ENCODE measurements at places on chromosomes 12 and 14.
A peak's percentile ranks its signal among the peaks of the same experiment; 100 is the strongest.

DNA sequence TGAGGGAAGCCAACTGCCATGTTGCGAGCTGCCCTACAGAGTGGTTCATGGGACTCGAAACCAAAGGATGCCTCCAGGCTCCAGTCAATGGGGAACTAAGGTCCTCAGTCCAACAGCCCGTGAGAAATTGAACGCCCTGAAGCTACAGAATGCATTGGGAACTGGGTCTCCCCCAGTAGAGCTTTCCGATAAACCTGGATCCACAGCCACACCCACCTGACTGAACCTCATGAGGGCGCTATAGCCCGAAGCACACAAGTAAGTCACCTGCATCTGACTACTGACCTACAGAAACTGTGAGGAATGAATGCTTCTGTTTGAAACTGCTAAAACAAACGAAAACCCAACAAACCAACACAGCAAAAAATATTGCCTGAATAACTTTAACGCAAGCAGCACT, 1297.7 kb downstream of the AACS start:
- DNase-seq = no peak

DNA sequence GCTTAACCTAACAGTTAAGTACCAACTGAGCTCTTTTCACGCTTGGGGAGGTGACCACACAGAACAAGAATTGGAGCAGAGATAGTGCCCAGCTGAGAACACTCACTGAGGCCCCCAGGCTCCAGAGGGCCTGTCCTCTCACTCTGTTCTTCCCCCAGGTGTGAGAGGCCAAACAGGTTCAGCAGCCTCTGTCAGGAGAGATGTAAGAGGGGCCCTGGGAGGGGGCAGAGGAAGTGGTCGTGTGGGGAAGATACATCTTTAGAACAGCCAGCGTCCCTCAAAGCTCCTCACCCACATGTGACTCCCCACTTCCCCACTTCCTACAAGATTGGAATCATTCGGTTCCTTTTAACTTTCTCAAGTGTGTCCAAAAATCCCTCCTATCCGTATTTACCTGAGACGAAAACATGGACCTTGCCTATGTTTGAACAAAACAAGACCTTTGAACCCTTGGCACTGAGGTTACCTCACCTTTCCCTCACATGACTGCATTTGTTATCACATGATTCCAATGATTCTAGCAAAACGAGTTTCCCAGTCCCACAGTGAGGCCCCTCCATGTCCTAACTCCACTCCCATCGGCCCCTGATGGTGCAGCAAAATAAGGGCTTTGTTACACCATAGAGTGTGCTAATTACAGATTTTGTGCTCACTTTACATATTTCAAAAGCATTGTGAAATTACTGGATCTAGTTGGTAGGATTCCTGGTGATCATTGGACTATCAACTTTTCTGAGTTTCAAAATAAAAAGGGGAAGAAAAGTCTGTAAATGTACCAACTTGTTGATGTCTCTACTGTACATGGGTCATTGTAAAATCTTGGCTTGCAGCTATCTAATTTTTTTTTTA, 40.0 kb upstream of the PAPOLA start:
- no peak for DNase-seq

DNA sequence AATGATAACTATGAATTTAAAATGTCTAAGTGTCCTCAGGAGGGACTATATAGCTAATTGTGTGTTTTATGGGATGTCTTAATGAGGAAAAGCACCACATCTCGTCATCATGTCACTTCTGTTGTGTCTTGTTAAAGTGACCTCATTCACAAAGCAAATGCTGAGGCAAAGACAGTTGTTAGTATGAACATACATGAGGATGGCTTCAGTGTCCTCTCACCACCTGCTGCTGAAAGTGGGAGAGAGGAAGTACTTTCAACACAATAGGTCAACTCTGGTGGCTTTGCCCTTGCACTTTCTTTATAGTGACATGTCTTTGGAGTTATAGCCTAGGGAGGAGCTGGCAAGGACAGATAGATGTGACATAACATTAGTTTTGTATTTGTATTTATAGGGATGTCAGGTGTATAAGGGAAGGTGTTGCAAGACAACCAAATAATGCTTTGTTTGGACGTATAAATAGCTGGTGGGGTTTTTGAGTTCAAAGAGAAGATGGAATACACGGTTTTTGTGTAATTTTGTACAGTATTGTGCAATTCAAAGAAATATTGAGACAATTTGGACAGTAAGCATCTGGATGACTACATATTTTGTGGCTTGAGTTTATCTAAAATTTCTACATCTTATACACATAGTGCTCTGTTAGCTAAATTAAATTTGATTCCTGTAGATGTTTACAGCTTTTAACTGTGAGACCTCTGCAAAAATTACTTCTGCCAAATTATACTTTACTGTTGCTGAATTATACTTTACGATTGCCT, 131.7 kb upstream of the ATP2B1 start:
- DNase-seq = no peak

- no peak for DNase-seq
These were observed 218.3 kb upstream of the PDZRN4 start for GRCh38 chr12:40969796-40970195.

DNA sequence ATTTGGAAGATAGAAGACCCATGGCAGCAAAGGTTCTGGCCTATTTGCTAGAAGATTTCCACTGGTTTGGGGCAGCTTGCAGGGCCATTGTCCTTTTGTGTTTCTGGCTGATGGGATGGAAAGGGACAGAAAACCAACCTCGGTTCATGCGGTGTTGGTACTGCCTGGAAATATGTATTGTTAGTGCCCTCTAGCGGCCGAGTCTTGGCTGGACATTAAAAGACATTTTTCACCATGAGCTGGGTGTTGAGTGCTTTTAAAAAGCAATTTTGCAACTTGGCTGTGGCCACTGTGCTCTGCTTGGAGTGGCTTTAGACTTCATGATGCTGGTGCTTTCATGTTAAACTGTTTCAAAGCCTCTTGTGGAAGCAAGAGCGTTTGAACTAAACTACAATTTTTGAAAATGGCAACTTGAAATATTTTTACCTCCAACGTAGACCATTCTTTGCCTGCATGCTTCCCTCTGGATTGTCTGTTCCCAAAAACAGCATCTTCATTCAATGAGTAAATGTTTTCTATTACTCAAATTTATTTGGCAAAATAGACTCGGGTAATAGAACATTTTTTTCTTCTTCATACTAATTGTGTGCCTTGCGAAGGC, 102.7 kb upstream of the TBX5 start:
- peak; percentile 63 for DNase-seq

GRCh38 chr12:94184995-94185719, 36.8 kb downstream of the PLXNC1 start:
- no peak for DNase-seq

DNA sequence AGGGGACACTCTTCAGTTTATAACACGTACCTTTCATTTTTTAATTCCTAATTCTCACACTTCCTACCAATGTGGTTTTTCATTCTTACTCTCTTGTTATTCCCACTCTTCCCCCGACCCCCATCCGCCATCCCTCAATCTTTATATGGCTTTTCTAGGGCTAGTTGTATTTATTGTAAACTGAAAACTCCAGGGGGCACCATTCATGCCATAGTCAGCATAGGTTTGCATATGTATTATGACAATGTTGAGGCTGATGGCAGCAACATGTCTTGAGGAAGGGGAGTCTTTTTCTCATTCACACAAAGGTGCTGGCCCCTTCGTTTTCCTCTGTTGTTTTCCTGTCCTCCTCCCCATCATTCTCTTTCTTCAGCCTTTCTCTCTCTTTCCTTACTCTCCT, 27.7 kb upstream of the LTA4H start:
- no peak for DNase-seq

DNA sequence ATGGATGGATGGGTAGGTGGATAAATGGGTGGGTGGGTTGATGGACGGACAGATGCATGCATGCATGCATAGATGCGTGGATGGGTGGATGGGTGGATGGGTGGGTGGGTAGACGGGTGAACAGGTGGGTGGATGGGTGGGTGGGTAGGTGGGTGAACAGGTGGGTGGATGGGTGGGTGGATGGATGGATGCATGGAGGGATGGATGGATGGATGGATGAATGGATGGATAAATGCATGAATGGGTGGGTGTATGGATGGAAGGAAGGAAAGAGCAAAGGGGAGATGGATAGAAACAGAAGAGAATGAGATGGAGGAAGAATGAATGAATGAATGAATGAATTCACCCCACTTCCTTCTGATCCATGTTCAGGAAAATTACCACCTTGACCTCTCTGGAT, 143.0 kb downstream of the KSR2 start:
- no peak for DNase-seq

DNA sequence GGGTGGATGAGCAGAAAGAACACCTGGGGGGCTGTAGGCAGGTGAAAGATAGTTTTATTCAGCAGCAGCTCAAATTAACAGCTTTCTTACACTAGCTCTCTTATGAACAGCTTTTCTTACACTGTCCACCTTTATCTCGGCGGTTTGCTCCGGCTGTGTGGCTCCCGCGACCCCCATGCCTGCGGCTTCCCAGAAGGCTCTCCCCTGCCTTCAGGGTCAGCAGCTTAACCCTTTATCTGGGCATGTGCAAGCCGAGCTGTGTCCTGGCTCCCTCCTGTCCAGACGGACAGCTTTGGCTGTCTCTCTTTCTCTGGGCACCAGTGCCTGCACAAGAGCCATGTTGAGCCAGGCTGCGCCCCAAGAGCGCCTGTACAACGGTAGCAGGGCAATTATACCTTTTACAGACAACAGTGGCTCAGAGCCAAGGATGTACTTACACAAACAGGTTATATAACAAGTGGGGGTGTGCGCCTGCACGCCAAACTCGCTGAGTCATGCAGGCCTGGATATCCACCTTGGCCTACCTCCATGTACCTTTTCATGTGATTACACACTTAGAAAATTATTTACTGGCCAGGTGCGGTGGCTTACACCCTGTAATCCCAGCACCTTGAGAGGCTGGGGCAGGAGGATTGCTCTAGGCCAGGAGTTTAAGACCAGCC, 28.5 kb upstream of the KLHL42 start:
- no peak for DNase-seq

GRCh38 chr14:21528381-21529348, 2.5 kb upstream of the SALL2 start:
- no peak for DNase-seq

- no peak for DNase-seq
These were observed 64.7 kb downstream of the RPS6KA5 start for GRCh38 chr14:90995785-90996184.

DNA sequence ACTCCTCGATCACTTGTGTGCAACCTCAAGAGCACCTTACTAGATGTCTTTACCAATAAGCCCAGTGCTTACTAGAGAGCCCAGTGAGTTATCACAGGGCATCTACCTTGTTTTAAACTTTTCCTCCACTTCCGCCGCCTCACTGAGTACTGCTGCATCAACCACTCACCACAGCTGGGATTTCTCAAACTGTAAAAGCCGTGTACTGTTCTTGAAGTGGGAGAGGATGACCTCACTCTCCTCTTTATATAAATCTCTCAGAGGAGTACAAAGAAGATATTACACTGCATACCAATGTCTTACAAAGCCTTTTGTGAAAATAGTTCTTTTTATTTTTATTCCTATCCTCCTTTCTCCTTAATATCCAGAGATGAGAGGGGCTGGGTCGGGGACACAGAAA, 94.1 kb downstream of the PLCZ1 start:
- no peak for DNase-seq

GRCh38 chr14:53437858-53438257, 284.7 kb upstream of the DDHD1 start:
- no peak for DNase-seq

DNA sequence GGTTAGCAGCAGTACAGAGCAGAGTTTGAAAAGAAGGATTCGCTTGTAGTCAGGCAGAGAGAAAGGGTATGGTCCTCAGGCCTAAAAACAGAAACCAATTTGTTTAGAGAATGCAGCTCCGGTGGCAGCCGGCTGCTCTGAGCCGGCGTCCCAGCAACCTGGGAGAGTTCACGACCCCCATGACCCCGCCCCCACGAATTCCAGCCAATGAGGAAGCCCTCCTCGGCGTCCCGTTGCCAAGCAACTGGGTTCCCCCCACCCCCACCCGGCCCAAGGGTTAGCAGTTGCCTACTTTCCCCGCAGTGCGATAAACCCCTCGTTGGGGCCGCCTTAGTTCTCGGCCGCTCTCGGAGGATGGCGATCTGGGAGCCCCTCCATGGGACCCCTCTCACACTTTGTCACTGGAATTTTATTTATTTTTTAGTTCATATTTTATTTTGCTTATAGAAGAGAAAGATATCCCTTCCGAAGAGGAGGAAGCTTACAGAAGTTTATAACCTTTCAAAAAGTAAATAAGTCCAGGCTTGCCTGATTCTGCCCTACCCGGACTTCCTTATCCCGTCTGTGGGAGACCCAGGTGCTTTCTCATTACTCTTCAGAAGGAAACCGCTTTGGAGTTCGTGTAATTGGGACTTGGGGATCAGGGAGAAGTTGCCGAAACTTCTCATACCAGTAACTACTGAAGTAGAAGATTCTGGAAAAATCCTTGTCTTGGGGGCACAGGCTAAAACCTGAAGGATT, at the start of gene CCDC60:
TSS of gene CCDC60 (plus strand) at position 300 of the 741 bp plus-strand sequence. CDS start 448 bp downstream, outside the sequence.
- no peak for DNase-seq

GRCh38 chr14:21874167-21874566, 200.5 kb upstream of the OR4E1 start:
- no peak for DNase-seq

- no peak for DNase-seq
These were observed 554 bp upstream of the DEGS2 start for GRCh38 chr14:100159865-100160533.

GRCh38 chr14:91890291-91890749, 23.0 kb upstream of the TC2N start:
- DNase-seq = no peak

- DNase-seq = no peak
These were observed 362.6 kb downstream of the DAD1 start for GRCh38 chr14:22226381-22226780.

DNA sequence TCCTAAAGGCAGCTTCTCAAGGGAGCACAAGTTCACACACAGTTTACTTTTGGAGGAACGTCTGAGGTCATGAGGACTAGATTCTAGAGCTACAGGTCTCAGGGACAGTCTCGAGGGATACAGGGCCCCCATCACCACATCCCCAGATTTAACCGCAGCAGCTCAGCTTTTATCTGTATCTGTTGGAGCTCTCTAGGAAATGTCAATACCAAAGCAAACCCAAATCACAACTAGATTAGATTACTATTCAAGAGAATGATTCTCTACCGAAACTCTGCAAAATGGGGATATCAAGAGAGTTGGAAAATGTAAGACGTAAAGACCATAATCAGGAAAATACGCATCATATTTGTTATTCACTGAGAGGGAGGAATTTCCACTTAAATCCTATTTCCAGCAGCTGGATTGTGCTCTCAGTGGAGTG, 4.0 kb upstream of the MYRFL start:
- no peak for DNase-seq

DNA sequence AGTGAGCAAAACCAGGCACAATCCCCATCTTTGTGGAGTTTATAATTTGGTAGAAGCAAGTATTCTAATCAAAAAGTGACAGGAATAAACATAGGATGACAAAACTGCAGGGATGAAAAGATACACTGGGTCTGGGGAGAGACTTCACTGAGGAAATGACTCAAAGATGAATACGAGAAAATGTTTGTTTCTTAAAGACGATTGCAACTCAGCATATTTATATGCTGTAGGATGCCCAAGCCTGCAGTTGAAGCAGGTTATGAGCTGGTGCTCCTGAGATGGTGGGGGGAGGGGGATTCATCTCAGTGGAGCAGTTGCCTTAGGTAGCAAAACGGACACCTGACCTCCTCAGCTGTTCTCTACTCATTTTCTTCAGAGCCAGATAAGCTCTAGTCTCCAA, 13.4 kb upstream of the SLC38A4 start:
- no peak for DNase-seq
